ENCODE measurements at places on chromosomes 4 and X.

- DNase-seq = no peak
Measured at GRCh38 chrX:79412972-79413371, 45.8 kb upstream of the ITM2A start.

- no peak for DNase-seq
Measured at GRCh38 chrX:31331015-31331414, 259.2 kb upstream of the FTHL17 start.

DNA sequence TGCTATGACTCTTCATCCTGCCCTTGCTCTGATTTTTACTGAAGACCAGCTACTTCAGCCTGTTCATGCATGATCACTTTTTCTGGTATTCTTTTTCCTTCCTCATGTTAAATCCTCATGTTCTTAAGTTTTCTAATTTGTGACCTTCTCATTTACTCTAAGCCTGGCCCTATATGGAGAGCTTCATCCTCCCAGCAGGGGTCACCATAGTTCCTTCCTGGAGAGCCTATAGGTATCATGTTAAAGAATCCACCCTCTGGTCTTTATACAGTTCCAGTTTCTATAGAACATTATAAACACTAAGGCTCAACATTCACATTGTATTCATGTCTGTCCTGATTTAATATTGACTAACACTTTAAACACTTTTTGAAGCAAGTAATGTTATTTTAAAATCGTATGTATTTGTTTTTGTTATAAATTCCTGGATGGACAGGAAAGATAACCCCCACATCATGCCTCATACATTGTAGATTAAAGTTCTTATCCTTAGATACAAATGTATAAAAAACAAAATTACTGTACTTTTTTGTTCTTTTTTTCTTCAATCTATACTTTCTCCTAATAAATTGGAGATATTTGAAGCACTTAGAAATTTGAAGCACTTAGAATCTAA lies 53.8 kb upstream of the OTUD4 start:
- no peak for DNase-seq

DNA sequence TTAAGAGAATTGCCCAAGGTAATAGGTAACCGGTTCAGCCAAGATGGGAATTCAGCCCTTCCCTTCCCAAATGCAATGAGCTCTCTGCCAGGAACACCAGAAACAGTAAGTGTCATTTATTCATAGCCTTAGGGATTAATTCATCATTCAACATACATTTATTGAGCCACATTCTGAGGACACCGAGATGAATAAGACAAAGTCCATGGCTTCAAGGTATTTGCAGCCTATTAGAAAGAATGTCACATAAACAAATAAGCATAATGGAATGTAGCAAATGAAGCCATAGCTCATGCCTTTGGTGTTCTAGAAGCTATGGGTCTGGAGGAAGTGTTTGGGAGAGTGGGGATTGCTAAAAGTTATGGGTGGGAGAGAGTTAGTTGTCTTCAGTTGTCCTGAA lies 6.3 kb upstream of the TAB3 start:
- no peak for DNase-seq

GRCh38 chr4:3168029-3168428 lies 80.9 kb upstream of the MSANTD1 start:
- no peak for DNase-seq

GRCh38 chr4:26815706-26816105 lies 44.9 kb upstream of the STIM2 start:
- no peak for DNase-seq

DNA sequence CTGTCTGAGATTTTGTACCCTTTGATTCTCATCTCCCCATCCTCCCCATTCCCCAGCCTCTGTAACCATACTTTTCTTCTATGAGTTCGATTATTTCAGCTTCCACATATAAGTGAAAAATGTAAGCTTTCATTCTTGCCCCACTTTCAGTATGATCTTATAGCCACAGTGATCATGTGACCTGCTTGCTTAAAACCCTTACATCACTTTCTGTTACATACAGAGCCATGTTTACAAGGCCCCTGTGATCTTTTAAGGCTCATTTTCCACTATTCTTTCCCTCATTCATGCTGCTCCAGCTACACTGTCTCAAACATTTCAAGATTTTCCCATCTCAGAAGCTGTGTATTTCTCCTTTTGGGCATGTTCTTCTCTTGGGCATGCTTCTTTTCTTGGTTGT lies 147.7 kb downstream of the DCK start:
- DNase-seq = no peak

DNA sequence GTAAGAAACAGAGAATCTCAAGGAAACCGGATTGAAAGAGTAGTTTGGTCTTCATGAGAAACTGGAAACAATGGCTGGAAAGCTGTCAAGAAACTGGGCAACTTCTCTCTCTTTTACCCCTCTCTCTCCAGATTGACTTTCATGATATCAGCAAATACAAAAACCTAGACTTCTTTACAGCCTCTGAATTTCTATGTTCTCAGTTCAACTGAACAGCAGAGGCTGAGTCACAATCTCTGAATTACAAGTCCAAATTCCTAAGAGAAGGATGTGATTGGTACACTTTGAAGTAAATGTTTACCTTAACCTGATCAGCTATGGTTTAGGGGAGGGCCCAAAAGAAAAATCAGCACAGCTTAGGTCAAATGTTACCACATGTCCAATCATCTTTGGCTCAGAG lies 974.9 kb downstream of the RPA4 start:
- DNase-seq = no peak

GRCh38 chr4:20532871-20533870 lies 167.1 kb upstream of the PACRGL start:
- no peak for DNase-seq

DNA sequence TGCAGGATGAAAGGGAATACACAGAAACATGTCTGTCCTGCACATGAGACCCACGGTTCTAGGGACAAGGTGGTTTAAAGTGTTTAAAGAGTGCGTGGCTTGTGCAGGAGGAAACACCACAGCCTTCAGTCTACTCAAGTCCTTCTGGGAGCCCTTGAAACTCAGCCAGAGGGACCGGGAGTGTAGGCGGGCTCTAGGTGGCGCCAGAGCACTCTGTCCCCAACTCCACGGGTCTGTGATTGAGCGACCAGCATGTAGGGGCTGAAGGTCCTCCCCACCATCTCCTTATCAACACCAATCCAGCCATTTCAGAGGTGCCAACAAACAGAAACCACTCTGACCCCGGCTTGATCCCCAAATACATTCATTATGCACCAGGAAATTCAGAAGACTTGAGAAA lies 82.0 kb upstream of the CLDN34 start:
- no peak for DNase-seq

GRCh38 chrX:103630171-103630511 lies 1.4 kb downstream of the TCEAL1 start:
- DNase-seq = no peak

DNA sequence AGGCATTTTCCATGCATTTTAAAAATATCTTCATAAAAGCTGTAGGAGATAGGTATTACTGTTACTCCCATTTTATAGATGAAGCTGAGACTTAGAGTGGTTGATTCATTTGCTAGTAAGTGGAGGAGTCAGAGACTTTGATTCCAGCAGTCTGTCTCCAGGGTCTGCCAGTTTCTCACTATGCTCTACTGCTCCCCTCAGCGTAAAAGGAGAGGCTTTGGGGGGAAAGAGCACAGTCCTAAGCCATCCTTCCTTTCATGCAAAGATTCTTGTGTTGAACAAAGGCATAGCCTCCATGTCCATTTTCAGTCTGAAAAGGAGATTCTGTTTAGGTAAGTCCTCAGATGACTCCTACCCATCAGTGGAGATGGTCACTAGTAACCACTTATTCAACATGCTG lies 117.7 kb upstream of the TMEM150C start:
- no peak for DNase-seq

- DNase-seq = no peak
Measured at GRCh38 chr4:152004801-152005200, 244.0 kb upstream of the GATB start.
